COLO829 (cell line): ENCODE measurements at places on chromosomes 16 and 17.
A peak's percentile ranks its signal among the peaks of the same experiment; 100 is the strongest.

- no peak for DNase-seq
These were observed 722.8 kb upstream of the SOX9 start for GRCh38 chr17:71398025-71398424.

DNA sequence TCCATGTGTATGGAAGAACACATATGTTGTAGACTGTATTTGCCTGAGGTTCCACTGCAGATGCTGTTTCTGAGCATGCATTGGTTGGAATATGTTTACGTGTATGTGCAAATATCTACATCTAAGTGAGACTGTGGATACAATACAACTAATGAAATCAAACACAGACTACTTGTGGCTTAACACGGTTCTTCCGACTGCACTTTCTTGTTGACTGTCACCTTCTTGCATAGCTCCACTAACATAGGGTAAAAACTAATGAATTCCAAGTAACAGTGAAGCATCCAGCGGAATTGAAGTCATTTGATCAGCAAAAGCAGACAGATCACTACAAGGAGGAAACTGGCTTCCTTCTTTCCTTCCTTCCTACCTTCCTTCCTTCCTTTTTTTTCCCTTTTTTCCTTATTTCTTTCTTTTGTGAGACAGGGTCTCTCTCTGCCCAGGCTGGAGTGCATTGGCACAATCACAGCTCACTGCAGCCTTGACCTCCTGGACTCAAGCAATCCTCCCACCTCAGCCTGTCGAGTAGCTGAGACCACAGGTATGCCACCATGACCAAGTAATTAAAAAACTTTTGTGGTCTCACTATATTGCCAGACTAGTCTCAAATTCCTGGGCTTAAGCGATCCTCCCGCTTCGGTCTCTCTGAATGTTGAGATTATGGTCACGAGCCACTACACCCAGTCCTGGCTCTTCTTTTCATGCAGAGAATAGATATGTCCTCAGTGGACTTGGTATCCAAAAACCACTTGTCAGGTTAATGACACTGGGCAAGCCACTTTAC is 22.0 kb upstream of the CCL1 start:
- DNase-seq = no peak

DNA sequence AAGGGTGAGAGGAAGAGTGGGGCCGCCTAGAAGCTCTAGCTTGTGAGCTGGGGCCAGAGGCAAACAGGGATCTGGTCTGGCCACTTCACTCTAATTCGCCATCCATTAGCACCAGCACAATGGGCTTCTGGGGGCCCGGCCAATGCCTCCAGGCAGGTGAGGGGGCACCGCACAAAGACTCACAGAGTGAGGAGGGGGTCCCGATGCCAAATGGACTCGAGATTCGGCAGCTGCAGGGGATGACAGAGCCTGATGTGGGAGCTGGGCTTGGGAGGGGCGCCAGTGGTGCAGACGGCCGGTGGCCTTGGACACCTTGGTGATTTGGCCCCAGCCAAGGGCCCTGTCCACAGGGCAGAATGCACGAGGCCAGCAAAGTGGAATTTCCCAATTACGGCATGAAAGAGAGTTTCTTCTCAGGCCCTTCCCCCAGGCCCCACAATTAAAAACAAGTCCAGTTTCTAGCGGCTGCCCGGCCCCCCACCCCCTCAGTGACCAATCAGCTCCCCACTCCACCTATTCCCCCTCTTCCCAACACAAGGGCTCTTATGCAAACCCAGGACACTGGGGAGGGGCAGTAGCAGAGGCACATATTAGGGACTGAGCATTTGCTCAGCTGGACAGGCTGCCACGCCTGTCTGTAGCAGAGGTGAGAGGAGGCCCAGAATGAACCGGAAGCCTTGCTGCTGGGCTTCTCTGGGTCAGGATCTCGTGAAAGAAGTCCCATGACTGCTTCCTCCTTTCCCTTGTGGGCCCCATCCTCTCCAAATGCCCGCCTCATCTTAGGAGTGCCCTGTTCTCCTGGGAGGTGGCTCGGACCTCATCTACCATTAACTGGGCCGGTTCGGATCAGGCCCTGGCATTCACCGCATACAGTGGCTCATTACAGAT is 39.4 kb upstream of the MTSS2 start:
- peak; percentile 71 for DNase-seq

DNA sequence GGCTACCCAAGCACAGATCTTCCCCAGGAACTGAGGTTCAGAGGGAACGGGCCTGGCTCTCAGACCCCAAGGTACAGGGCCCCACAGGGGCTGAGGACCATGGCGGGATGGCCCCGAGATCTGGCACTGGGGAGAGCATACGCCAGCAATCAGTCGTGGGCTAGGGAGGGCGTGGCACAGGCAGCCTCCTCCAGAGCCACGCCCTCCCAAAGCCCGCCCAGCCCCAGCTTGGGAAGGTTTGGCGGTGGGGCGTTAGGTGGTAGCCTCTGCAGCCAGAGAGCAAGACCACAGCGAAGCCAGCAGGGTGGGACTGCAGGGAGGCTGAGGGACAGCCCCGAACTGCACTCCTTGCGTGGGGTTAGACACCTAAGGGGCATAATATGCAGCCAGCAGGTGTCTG is 11.6 kb downstream of the WNT9B start:
- no peak for DNase-seq

- DNase-seq = no peak
These were observed 521 bp downstream of the C16orf87 start for GRCh38 chr16:46830417-46830901.

DNA sequence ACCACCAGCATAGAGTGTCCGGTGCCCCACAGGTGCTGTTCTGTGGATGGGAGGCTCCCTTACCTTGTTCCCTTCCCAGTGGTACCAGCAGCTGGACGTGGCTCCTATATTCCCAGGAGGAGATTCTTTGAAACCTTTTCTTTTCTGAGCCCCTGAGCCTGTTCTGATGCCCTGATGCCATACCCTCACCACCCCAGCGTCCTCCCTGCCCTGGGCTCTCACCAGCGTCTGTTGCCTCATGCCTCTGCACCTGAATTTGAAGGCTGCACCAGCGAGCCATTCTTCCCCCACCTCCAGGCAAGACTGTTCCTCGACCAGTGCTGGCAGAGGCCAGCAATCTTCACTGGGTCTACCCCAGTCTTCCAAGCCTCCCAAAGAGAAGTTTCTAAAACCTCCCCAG is 505 bp downstream of the SOST start:
- no peak for DNase-seq

GRCh38 chr17:73974536-73974935 is 228.9 kb upstream of the RPL38 start:
- DNase-seq = no peak

GRCh38 chr16:51755577-51756355 is 604.7 kb upstream of the SALL1 start:
- no peak for DNase-seq

- DNase-seq = no peak
These were observed 7.0 kb downstream of the MARF1 start for GRCh38 chr16:15635926-15636325.

GRCh38 chr17:32964541-32964940 is 27.1 kb upstream of the SPACA3 start:
- DNase-seq = no peak

DNA sequence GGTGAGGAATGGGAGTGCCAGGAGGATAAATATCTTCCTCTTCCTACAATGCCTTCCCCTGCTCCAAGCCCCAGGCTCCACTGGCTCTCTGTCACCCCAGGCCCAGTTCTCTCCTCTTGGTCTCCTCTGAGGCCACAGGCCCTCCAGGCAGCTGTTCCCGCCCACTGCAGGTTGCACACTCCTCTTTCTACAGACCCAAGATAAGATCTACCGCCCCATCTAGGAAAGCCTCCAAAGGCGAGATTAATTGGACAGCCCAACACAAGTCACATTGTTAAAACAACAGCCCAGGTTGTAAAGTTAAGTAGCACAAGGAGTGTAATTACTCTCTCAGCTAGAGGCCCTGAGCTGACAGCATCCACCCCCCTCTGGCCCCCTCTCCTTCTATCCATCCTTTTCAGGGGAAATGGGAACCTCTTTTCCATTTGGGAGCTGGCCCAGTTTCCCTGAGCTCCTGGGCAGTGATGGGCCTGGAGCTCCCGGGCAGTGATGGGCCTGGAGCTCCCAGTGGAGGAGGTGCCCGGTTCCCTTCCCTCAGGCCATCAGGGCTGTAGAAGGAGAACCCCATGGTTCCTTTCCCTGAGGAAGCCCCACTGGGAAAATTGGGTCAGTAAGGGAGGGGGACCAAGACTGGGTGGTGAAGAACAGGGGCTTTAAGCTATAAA is 7.3 kb downstream of the DLX4 start:
- no peak for DNase-seq

- peak; percentile 27 for DNase-seq
These were observed 43.4 kb downstream of the HNF1B start for GRCh38 chr17:37701496-37701898.

GRCh38 chr16:66604376-66605176 is at the start of gene CMTM3:
CMTM3 (plus strand) TSS chr16:66604704; CDS start chr16:66604806, 102 bp downstream.
- DNase-seq = peak; percentile 18

DNA sequence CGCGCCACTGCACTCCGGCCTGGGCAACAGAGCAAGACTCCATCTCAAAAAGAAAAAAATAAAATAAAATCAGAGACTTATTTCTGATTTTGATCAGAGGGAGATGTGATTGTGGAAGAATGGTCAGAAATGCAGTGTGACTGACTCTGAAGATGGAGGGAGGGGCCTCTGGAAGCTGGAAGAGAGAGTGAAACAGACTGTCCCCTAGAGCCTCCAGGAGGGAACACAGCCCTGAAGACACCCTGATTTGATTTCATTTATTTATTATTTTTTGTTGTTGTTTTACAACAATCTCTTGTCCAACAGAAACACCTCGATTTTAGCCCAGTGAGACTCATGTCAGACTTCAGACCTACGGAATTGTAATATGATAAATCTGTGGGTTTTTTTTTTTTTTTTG is 26.1 kb downstream of the BCL7C start:
- no peak for DNase-seq

GRCh38 chr17:76538941-76539570 is 788 bp upstream of the PRCD start:
- no peak for DNase-seq

DNA sequence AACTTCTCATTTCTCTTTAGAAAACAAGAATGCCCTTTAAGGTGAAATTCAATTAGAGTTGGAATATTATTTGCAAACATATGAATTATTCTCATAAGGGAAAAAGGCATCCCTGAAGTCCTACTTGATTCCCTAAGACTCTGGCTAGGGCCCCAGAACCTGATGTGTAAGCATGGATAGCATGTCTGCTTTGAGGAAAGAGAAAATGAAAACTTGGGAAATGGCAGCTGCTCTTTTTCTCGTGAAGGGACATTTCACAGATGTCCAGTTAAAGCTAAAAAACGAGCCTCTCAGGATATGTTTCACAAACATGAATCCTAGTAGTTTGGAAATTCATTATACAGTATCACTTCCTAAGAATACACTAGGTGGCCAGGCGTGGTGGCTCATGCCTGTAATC is 112.3 kb upstream of the CLEC3A start:
- DNase-seq = no peak

GRCh38 chr16:10016752-10017151 is 165.5 kb downstream of the GRIN2A start:
- no peak for DNase-seq

GRCh38 chr16:14957576-14958322 is 17.1 kb upstream of the PDXDC1 start:
- DNase-seq = no peak

GRCh38 chr17:64095144-64095882 is 34.6 kb downstream of the ERN1 start:
- no peak for DNase-seq

DNA sequence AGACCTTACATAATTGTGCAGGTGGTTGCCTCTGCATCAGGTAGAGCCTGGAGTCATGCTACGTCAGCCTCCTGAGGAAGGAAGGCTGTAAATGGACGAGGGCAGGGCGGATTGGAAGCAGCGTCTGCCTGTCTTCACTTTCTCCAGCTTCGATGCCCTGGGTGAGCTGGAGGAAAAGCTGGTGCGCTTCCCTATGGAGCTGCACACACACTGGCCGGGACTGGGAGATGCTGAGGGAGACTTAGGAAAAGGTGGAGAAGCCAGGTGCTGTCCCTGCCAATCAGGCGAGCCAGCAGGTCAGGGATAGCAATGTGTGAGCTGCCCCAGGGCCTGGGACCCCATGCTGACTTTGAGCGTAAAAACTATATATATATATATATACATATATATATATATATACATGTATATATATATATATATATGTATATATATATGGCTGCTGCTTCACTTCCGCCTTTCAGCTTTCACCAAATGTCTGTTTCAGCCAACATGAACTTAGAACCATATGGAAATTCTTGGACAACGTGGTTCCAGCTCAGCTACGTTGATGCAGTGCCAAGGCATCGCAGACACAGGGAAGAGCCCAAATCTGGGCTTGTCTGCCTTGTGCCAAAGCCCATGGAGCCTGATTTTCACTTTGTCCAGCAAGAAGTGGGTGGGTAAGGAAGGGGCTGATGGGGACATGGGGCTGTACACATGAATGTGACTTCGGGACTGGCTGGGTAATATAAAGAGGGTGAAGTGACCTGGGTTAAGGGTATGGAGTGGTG is 71.5 kb upstream of the NKD1 start:
- DNase-seq = no peak

GRCh38 chr17:50931144-50931908 is 65.2 kb upstream of the TOB1 start:
- DNase-seq = no peak

GRCh38 chr16:65617421-65617820 is 495.6 kb upstream of the CDH11 start:
- DNase-seq = no peak

- no peak for DNase-seq
These were observed 716.3 kb downstream of the MAF start for GRCh38 chr16:78884204-78884603.

DNA sequence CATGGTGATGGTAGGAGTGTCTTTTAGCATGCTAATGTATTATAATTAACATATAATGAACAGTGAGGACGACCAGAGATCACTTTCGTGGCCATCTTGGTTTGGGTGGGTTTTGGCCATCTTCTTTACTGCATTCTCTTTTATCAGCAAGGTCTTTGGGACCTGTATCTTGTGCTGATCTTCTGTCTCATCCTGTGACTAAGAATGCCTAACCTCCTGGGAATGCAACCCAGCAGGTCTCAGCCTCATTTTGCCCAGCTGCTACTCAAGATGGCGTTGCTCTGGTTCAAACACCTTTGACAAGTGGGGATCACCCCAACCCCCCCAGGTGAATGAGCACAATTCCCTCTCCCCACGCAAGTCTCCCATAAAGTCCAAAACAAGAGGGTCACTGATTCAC is 49.3 kb upstream of the ETV4 start:
- no peak for DNase-seq

- DNase-seq = no peak
These were observed 23.3 kb upstream of the ANKRD40CL start for GRCh38 chr17:50790618-50791017.

DNA sequence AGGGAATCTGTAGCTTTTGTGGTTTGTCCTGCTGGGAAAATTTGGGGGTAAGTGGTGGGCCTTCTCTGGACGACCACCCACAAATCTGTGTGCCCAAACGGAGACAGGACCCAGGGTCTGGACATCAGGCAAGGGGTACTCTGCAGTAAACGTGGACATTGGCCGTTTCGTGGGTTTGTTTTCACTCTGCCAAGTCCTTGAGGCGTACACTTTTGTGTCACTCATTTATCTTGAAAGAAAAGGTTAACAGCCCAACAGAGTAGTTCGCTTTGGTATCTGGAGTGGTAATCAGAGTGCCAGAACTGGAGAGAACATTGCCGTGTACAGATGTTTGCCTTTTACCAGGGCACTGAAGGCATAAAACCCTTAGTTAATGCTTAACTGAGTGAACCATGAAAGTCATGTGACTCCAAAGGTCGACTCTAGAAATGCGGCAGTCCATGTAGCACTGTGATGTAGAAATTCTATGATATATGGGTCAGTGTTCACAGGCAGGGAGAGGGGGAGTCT is 15.4 kb downstream of the NAA60 start:
- no peak for DNase-seq

GRCh38 chr16:82185012-82185411 is 15.0 kb upstream of the MPHOSPH6 start:
- DNase-seq = no peak

GRCh38 chr17:46031920-46032319 is 32.9 kb downstream of the STH start:
- no peak for DNase-seq
